ENCODE measurements at places on chromosomes 1 and 21. TPM values are rescaled to one million over a fixed set of nuclear protein-coding genes. Genes with fewer than 3 reads are reported as not detected.

Gene RAP1GAP
- total RNA-seq: 0.32 TPM

Gene RRP1
- total RNA-seq: 29.7 TPM

Gene SIK1
- total RNA-seq: 17.2 TPM

Gene SPRR1A
- total RNA-seq: not detected

GRCh38 chr1:32361674-32362473 lies 411 bp downstream of the FAM229A start:
- peak; percentile 64 for DNase-seq

DNA sequence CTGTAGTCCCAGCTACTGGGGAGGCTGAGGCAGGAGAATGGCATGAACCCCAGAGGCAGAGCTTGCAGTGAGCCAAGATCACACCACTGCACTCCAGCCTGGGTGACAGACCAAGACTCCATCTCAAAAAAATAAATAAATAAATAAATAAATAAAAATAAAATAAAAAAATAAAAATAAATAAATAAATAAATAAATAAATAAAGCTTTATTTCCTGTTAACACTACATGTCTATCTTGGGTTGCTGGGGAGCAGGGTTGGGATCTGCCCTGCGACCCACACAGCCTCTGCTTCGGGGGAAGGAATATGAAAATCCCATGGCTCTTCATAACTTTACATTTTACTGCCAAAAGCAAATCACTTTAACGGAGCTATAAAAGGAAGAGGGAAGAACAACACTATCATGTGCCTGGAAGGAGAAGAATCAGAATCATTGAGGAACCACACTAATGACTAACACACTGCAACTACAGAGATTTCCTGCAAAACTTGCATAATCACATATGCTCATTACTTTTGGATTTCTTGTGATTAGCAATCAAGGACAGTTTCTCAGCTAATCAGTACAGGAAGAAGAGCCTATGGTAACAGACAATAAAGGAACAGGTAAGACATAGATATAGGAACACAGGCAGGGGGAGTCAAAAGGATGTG lies 72.8 kb upstream of the CD55 start:
- DNase-seq: no peak

DNA sequence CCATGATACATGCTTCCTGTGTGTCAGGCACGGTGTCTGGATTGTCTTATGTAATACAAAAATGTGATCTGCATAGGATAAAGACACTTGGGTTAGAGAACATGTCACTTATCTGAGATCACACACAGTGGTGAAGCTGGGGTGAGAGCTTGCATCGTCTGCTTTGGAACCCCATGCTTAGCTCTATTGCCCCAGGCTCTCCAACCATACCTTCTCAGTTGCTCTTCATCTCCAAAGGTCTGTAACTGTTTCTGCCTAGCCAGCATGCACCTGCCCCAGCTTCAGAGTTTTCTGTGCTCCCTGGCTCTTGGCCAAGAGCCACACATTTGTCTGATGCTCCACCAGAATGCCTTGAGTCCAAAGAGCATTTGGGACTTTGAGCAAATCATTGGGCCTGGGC lies 93.9 kb upstream of the COG2 start:
- DNase-seq: no peak

DNA sequence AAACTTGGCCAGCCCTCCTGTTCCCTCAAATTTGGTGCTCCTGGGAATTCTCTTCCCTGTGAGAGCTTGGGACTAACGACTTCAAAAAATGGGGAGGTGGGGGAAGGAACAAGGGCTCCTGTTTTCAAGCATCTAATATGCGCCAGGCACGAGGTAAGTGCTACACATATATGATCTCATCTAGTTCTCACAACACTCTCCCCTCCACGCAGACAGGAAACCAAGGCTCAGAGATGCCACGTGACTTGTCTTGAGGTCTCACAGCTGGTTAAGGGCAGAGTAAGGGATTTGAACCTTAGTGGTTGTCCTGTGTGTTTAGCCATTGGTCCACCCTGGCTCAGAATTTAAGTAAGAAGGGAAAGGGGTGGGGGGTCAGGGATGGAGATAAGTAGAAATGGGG lies 125.9 kb downstream of the DMRTB1 start:
- DNase-seq: no peak

GRCh38 chr1:178632653-178633052 lies 92.4 kb upstream of the RALGPS2 start:
- DNase-seq: no peak

DNA sequence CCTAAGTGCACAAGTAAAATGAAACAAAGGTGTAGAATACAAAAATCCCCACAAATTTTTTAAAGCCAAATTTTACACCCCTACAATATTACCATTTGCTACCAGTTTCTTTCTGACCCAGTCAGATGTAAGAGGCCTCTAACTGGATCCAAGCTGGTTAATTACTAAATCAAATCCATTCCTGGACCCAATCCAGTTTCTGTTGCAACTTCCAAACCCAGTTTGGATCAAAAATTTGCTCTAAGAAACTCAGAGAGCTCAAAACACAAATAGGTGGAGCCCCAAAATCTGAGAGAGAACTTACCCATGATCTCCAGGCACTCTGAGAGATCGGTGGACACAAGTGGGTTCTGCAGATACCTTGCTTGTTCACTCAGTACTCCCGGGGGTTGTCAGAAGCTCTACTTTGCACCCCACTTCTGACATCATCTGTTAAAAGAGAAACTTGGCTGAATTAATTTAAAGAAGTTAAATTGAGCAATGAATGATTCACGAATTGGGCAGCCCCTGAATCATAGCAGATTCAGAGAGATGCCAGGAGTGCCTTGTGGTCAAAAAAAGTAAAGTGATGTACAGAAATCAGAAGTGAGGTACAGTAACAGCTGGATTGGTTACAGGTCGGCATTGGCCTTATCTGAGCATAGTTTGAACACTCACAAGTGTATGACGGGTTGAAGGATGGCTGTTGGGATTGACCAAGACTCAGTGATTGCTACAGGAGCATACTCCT lies 448.0 kb downstream of the KCNT2 start:
- DNase-seq: no peak

DNA sequence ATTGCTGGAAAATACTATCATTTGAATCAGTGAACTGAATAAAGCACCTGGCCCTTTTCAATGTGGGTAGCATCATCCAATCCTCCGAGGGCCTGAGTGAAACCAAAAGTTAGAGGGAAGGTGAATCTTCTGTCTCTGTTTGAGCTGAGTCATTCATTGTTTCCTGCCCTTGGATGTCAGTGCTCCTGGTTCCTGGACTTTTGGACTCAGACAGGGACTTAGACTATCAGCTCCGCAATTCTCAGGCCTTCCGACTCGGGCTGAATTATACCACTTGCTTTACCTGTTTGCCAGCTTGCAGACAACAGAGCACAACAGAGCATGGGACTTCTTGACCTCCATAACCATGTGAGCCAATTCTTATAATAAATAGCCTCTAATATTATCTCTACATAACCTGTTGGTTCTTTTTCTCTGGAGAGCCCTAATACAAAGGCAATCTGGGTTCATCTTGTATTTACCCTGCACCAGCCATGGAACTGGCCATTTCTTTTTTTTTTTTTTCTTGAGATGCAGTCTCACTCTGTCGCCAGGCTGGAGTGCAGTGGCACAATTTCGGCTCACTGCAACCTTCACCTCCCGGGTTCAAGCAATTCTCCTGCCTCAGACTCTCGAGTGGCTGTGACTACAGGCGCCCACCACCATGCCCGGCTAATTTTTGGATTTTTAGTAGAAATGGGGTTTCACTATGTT lies 19.2 kb upstream of the VASH2 start:
- DNase-seq: no peak

GRCh38 chr1:37478451-37478881 lies 4.1 kb downstream of the ZC3H12A start:
- DNase-seq: peak; percentile 15

- no peak for DNase-seq
Measured at GRCh38 chr1:113086541-113086940, 13.5 kb downstream of the LRIG2 start.

GRCh38 chr1:153548722-153549688 lies at the start of gene S100A3:
TSS of gene S100A3 (minus strand) at chr1:153549258. CDS start at chr1:153548485, 773 bp downstream.
- DNase-seq: peak; percentile 82

DNA sequence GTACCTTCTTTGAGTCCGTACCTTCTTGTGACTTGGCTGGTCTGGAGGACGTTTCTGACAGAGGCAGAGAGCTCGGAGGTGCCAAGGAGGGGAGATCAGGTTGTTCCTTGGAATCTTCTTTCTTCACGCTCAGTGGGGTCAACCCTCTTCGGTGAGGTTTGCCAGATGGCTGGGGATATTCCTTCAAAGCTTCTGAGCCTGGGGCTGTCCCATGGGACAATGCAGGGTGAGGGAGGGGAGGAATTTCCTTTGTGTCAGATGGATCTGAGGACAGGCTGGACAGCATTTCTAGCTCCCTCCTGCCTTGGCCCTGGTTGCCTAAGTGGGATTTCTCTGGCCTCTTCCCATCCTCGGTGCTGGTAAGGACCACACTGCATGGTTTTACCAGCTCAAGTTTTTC lies 95.5 kb upstream of the EDN2 start:
- no peak for DNase-seq

DNA sequence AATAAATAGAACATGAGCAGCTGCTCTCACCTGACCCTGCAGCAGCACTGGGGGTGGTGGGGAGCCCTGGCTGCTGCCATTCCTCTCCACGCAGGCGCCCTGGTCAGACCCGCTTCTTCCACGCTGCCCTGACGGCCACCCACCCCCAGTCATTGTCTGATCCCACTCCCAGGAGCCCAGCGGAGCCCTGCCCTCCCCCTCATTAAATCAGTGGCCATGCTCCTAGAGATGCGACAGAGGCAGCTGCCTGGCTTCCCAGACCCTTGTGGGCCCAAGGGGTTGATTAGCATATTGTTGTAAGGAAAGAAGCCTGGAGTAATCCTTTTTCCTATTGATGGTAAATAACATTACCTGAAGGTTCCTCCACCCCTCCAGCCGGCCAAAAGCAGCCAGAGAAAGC lies 301.5 kb downstream of the RRAGC start:
- DNase-seq: no peak

DNA sequence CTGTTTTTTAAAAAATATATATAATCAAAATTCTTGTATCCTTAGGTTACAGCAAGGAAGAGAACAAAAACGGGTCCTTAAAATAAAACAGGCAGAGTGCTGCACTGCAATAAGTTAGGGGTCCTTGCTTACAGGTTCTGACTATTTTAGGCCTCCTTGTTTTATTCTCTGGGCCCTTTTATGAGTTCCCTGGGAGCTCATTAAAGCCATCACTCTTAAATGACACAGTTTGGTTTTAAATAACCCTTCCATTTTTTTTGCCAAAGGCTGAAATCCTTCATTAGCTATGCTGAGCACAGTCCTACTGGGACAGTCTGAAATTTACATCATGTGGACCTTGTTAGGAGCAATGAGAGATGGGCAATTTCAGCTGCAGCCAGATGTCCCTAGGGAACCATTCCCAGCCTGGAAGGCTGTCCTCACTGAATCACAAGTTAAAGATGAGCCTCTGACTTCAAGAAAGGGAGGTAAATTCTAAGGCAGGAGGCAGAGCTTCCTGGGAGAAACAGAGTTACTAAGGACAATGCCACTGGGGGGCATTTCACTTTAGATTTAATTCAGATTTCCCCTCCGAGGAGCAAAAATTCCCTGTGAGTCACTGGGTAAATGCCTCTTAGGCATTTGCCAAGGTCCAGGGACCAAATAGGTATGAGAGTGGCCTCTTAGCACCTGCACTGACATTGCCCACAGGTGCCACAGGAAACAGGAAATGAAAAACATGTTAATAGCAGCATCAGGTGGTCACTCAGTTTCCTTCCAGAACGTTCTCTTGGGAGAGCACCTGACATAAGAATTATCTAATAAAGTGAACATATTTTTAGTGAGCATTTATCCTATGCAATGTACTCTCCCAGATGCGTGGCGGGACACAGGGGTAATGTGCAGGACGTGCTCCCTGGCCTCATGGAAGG lies 3.8 kb upstream of the MUL1 start:
- no peak for DNase-seq

GRCh38 chr1:201145132-201145531 lies 9.1 kb downstream of the TMEM9 start:
- no peak for DNase-seq

GRCh38 chr1:43925846-43926245 lies 7.8 kb upstream of the ARTN start:
- DNase-seq: no peak

- DNase-seq: no peak
Measured at GRCh38 chr1:239353536-239353935, 32.8 kb upstream of the CHRM3 start.

- DNase-seq: peak; percentile 88
Measured at GRCh38 chr1:109821221-109821669, 57.5 kb upstream of the EPS8L3 start.

- DNase-seq: no peak
Measured at GRCh38 chr1:85407746-85408377, 57.1 kb downstream of the DDAH1 start.

GRCh38 chr1:94070865-94071264 lies 50.1 kb downstream of the ABCA4 start:
- DNase-seq: no peak

GRCh38 chr1:53417074-53417511 lies 42.1 kb upstream of the DMRTB1 start:
- no peak for DNase-seq

DNA sequence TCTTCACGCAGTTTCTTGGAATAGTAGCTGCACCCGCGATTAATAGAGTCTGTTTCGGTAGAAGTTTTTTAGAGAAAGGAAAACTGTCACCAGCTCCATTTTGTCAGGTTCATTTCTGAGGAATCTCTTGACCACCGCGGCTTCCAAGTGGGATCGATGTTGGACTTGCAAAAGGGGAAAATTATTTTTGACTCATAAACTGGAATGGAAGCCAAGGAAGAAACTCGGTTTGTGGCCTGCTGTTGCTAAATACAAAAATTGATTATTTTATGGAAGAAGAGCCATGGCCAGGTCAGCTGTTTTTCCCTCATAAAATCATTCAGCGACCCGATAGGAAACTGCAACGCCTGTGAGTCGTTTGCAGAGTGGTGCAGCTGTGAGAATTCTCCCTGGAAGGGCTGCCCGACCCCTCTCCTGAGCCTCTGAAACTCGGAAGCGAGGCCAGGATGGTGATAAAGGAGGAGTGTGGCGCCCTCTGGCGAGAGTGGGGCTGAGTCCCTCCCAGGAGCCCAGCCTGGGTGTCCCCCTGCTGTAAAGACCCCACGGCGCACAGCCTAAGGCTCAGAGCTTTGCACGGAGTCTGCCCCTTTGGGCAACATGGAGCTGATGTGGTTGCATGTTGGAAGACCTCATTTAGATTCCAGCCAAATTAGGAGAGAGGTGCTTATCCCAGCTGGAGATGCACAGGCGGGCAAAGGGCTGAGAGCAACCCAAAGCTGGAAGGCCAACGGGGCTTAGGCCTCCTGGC lies 83.6 kb upstream of the SLC25A33 start:
- DNase-seq: peak; percentile 74
